Stimulated activated CD8-positive, alpha-beta memory T cell treated with anti-CD3 and anti-CD28 coated beads, Interleukin-2, amount 100 ng/mL, for 1 hour (primary cell): ENCODE measurements at places on chromosomes 11 and 22.

DNA sequence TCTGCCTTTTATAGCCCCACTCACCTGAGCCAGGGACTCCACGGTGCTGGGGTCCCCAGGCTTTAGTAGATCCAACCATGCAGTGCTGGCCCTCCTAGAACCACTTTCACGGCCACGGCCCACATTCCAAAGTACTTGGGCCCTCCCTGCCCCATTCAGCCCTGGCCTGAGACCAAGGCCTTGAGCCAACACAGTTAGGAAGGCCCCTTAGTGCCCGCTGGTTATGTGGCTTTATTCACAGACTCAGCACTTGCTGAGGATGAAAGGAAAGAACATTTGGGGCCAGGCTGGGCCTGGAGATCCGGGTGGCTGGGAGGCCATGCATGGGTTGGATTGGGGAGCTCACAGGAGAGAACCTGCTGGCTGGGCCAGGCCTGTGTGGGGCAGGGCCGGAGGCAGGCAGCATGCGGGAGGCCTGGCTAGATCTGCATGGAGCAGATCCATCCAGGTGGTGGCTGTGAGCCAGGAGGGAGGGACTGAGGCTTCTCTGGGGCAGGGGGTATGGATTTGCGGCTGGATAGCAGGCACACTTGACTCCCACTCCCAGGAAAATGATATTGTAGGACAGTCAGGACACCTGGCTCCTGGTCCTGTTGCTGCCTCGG lies 12.6 kb downstream of the CHRM1 start:
- no peak for DNase-seq

- no peak for DNase-seq
These were observed 50.9 kb downstream of the APIP start for GRCh38 chr11:34865261-34865660.

- DNase-seq = no peak
These were observed 13.9 kb downstream of the IL17REL start for GRCh38 chr22:49998718-49999062.

DNA sequence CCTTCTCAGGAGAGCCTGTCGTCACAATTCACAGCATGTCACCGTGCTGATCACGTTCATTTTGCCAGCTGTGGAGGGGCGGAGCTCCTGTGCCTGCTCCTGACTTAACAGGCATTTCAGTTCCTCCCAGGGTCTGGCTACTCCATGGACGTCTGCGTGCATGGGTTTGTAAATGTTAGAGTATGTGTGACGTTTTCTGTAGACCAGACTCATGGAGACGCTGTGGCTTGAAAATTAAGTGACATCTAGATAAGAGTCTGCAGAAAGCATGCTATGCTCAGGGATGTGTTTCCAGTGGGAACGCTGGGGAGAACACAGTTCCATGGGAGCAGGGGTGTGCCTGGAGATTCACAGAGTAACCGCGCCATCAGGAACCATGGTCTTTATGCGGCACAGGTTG lies 804.0 kb downstream of the TBC1D22A start:
- no peak for DNase-seq

DNA sequence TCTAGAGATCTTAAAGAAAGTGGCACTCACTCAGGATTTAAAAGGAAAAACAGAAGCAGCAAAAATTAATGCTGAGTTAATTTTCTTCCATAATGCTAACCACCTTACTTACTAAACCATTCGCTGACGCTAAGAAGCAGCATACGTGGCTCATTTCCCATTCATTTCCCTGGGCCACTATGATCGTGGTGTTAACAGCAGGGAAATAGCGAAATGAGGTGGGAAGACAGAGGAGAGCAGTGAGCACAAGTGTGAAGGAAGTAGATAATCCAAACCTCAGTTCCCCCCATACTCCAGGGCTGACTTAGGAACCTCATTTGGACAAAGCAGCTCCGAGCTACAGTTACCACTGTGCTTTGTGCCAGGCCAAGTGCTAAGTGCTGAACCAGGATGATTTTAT lies 723.2 kb downstream of the OPCML start:
- no peak for DNase-seq

DNA sequence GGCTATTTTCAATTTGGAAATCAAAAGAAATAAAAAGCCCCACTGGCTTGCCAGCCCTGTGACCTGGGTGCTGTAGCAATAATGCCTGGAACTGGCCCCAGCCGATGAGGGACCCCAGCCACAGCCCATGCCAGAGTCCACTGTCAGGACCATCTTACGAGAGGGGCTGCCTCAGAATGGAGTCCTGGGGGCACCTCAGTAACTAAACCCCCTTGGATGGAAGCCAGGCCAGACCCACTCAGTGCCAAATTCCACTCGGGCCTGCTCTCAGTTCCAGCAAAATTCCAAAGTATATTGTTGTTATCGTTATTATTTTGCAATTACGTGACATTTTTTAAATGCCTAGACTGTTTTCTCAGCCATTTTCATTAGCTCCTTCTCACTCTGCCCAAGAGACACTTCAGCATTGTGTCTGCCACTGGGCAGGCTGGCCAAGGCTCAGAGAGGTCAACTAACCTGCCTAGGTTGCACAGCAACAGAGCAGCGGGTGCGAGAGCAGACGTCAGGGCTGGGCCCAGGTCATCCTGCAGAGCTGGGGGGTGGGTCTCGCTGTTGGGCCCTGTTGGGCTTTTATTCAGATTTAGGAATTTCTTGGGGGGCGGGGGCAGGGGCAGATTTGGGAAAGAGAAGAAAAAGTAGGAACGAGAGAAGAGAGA lies 19.5 kb downstream of the CDKN1C start:
- no peak for DNase-seq

GRCh38 chr22:17580441-17581031 lies 17.2 kb downstream of the SLC25A18 start:
- DNase-seq = no peak

DNA sequence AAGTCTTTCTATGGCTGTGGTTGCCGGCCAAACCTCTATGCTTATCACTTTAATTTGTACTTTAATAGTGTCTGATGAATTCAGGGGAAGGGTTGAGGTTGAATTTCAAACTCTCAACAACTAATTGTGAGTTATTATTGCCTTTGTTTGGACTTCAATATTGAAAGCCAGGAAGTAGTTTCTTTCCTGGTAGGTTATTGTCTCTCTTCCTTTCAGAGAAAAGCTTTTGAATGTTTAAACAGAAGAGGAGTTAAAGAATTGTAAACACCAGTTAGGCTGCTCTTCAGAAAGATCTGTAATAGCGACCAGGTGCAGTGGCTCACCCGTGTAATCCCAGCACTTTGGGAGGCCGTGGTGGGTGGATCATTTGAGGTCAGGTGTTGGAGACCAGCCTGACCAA lies 22.2 kb downstream of the NNMT start:
- DNase-seq = no peak

DNA sequence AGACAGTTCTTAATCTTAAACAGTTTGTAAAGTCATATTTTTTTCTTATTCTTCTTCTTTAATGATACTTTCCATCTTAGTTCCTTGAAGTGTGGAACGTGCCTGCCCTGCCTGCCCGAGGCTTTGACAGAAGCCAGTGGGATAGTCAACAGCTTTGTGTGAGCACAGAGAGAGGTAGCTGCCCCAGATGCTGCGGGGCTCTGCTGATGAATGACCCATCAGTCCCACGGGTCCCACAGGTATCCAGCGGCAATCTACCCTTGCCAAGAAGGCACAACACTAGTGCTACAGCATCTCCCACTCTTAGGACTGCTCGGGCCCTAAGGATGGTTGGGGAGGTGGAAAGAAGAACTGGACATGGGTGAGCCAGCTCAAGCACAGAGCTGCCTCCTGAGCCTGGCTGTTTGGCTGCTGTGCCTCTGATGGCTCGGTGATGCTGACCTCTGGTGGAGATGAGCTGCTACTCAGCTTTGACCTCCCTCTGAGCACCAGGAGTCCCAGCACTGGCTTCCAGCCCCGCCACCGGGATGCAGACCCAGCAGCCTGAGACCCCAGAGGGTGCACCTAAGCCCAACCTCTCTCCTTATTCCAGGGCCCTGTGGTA lies 11.8 kb upstream of the APLNR start:
- DNase-seq = no peak

DNA sequence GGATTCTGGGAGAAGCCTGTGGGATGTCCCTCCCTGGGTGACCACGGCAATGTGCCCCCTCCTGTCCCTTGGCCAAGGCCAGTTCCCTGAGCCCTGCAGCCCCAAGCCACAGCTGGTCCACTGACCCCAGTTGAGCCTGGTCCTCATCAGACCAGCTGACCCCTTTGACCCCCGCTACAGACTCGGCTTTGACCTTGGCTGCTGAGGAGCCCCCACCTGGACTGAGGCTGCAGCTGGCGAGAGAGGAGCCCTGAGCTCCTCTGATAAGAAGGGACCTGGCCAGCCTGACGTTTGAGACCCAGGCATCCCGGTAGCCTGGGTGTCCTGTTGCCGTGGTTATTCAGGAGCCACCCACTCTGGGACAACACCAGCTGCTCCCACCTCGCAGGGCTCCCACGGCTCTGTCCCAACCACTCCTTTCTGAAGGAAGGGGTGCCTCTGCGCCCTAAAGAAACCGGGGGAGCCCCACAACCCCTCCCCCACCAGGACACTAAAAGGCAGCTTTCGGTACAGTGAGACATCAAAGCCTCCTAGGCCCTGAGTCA lies 3.0 kb downstream of the ASCL2 start:
- DNase-seq = no peak

GRCh38 chr11:16936643-16937042 lies 77.6 kb downstream of the PLEKHA7 start:
- DNase-seq = no peak

- no peak for DNase-seq
These were observed 21.0 kb downstream of the ZNRF3 start for GRCh38 chr22:28904211-28904896.

GRCh38 chr22:20571078-20571503 lies 63.7 kb downstream of the MED15 start:
- DNase-seq = no peak

DNA sequence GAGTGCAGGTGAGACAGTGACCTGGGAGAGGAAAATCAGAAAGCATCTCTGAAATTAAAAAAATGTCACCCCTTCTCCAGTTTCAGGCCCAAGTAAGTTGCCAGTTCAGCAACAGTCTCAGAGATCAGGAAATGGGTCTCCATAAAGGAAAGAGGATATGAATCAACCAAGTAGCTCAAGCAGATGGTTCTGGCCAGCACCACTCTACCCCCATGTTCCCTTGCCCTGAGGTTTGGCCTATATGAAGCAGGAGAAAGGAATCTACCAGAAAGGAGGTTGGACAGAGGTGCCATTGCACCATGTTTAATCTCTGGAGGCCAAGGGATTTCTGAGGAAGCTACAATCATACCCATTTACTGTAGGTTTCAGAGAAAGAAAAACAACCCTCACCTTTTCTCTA lies 7.7 kb downstream of the FZD4 start:
- DNase-seq = no peak

DNA sequence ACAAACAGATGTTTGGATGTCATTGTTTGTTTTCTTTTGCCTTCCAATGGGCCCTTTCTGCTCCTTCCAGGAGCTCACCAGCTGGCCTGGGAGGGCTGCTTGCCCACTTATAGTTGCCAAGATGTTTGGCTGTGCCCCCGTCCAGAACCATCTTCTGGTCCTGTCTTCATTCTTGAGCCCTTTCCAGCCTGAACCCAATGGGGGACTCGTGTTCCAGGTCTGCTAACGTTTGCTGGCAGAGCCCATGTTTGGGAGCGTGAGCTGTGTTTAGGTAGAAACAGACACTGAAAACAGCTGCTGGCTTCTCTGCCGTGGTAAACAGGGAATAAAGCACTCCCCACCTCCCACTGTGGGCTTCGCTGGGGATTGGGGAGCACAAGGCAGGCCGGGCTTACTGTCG lies 83.2 kb upstream of the SYT13 start:
- DNase-seq = no peak

- no peak for DNase-seq
These were observed 13.0 kb upstream of the EIF3D start for GRCh38 chr22:36541831-36542411.

DNA sequence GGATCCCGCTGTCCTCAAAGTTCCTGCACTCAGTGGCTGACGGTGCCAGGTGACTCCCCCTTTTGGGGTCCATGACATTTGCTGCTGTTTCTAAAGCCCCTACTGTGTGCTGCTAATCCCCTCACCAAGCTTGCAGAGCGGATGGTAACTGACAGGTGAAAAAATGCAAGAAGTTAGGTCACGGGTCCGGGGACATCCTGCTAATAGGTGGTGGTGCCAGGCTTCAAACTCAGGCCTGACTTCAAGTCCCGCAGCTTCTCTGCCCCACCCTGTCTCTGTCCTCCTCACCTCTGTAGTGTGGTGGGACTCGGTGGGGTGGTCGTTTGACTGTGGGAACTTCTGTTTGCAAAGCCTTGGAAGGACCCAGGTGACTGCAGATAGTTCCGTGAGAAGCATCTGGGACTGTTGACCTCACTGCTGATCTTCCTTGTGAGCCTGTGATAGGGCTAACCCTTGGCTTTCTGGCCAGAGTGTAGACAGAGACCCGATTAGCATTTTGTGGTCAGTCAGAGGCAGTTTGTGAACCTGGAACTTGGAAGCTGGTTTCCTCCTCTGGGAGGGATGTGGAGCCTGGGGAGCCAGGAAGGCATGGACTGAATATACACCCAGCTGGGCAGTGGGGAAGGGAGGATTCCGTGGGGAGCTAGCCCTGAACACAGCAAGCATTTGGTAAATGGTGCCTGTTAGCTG lies 115.4 kb upstream of the OR4B1 start:
- no peak for DNase-seq

DNA sequence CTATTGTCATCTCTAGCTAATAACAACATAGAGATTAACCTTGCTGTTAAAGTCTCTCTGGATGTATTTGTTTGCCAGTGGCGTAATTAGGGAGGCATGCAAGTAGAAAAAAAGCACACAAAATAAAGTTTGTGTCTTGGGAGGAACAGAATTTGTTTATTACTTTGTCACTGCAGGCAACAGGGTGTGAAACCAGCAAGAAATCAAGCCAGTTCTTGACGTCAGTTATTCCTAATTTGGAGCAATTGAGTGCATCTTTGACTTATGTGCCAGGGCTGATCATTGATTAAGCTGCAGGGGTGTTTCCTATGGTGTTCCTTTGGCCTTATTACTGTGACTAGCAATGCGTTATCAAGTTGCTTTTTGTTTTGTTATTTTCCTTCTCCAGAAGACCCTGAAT lies 751.0 kb downstream of the KCNA4 start:
- DNase-seq = no peak

GRCh38 chr11:128814856-128815705 lies 52.0 kb downstream of the KCNJ1 start:
- no peak for DNase-seq

DNA sequence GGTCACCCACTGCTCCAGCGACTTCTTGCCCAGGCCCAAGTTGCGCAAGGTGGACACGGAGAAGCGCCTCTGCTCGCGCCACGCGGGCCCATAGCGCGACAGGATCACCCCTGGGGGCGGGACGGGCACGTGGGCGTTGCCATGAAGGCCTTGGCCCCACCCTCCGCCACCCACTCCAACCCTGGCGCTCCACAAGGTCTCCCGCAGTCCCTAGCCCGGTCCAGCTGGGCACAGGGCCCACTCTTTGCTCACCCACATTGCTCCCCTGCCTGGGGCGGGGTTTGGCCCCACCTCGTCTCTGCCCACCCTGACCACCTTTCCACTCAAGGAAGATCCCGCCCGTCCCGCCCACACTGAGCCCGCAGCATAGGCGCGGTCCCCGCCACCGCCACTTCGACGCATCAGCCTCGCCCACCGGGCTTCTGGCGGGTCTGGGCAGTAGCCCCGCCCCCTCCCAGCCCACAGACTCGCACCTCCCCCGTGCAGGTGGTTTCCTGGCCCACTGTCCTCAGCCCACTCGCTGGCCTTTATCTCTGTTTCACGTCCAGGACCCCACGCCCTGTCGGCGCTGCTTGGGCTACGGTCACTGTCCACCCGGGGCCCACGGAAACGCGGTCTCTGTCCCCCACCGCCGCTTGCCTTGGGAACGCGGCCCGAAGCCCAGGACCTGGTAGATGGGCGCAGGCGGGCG lies 12.3 kb upstream of the CYP2D6 start:
- no peak for DNase-seq

GRCh38 chr11:63506876-63507275 lies 992 bp downstream of the LGALS12 start:
- no peak for DNase-seq
